Occipital lobe (tissue), 3 donors: ENCODE measurements at places on chromosomes 13 and 19. TPM values are rescaled to one million over a fixed set of nuclear protein-coding genes. Genes with fewer than 3 reads are reported as not detected.

Gene NCAN
- 161 TPM for total RNA-seq

Gene EPSTI1
- total RNA-seq: 3.4 TPM

Gene OR10H1
- total RNA-seq: not detected

DNA sequence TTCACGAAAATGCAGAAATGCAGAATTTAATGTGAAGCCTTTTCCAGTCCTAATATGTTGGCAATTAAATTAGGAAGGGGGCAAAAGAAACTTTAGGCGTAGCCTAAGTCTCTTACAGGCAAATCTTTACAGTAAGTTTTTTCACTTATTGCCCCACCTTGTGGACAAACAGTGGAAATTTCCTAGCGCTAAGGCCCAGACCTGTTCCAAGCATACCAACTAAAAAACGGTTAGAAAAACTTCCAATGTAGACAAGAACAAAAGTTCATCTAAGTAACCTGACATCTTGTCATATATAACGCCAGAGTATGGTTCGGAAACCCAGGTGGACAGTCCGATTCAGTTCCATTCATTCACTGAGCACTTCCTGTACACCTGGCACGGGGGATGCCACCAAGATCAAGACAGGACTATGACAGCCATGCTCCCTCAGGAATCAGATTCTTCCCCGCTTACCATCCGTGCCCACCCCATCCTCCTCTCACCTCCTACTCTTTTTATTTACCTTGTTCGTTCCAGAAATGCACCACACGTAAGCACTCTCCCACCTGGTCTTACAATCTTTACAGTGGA, 4.9 kb downstream of the ZAR1L start:
- DNase-seq: no peak

DNA sequence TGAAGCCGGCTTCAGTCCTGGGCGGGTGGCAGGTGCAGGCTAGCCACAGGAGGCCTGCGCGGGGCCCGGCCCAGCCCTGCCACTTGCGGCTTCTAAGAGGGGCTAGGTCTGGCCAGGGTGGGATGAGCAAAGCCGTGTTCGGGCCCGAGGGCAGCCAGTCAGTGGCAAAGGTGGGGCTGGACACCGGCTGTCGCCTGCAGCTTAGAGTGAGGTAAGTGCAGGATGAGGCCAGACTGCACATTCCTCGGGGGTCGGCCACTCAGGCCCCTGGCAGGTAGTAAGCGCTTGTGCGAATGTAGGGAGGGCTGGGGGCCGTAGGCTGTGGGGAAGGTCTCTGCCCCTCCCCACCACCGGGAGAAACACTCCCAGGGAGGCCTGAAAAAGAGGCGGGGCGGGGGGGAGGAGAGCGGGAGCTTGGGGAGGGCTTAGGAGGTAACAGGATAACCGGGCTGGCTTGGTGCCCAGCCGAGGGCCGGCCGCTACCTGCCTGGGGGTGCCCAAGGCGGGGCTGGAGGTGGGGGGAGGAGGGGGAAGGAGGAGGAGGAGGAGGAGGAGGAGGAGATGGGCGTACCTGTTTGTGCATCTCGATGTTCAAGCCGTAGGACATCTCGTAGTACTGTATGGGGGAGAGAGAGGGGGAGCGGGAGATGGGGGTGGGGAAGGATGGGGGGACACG, 6.4 kb downstream of the TLE5 start:
- no peak for DNase-seq

DNA sequence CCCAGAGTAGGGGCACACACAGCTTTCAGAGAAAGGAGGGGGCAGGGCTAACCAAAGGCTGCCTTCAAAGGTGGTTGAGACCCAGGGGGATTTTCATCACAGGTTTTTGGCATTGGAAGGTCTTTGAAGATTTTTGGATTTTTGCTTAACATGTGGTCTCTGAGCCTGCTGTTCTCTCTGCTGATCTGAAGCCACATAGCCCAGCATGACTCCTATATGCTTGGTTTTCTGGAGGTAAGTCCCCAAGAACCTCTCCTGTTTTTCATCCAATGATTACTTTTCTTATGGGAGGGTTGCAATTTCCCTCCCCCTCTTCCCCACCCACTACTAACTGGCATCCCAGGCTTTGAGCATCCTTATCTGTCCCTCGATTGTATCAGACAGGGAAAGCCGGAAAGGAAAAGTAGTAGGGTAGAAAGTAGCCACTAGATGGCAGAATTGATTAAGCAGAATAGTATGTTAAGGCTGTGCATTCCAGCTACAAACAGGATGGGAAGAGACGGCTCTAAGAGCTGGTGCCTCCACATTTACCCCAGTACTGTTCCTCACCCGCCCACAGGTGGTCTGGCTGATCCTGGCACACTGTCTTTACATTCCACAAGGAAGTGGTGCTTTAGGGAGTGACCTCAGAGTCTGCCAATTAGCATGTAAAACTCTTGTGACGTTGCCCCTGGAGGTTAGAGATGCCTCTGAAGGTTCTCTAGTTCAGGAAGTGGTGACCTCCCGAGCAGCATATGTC, 218.9 kb upstream of the EDNRB start:
- DNase-seq: no peak

GRCh38 chr13:36979361-36980050, 19.6 kb downstream of the ALG5 start:
- no peak for DNase-seq
